ENCODE measurements at places on chromosomes 13 and 19. TPM values are rescaled to one million over a fixed set of nuclear protein-coding genes. Genes with fewer than 3 reads are reported as not detected.

The ZNF524 gene
- 13.1 TPM for polyA plus RNA-seq

The ATP4A gene
- not detected for polyA plus RNA-seq

The COL5A3 gene
- polyA plus RNA-seq = 0.01 TPM

The GJB6 gene
- not detected for polyA plus RNA-seq

The CYP2F1 gene
- 0.04 TPM for polyA plus RNA-seq

The ZNF540 gene
- polyA plus RNA-seq = 0.32 TPM

The CYP4F22 gene
- polyA plus RNA-seq = not detected

The CEACAM4 gene
- not detected for polyA plus RNA-seq

The CIC gene
- 18.9 TPM for polyA plus RNA-seq

The POU2F2 gene
- 0.61 TPM for polyA plus RNA-seq

The ANKLE1 gene
- 8.2 TPM for polyA plus RNA-seq

DNA sequence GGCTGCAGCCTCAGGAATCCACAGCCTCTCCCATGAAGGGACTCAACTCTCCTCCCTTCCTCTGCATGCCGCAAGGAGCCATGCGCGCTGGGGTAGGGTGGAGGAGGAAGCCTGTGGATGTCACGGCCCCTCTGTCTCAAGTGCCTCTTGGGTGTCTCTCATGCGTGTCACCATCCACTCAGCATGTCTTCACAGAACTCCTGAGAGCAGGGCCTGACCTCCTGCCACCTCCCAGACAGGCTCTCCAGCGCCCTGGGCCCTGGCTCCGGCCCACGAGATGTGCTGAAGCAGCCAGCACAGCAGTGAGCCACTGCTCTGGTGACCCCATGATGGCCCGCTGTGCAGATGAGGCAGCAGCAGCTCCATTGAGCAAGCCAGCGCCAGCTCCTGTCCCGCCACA is 25.9 kb upstream of the SPACA7 start:
- no peak overlapping the region for H3K4me3 ChIP-seq
- no peaks in the 10 kb centered on the region for H3K4me1 ChIP-seq
- no peak overlapping the region for H3K27ac ChIP-seq
- DNase-seq = no peak
- peaks cover 4% of the 10 kb centered on the region for H3K27me3 ChIP-seq
- no peaks in the 10 kb centered on the region for H3K36me3 ChIP-seq

GRCh38 chr19:34228762-34229161 is 25.6 kb upstream of the GARRE1 start:
- peaks cover 20% of the 10 kb centered on the region for H3K4me1 ChIP-seq
- H3K4me3 ChIP-seq = no peak overlapping the region
- H3K36me3 ChIP-seq = peaks cover 59% of the 10 kb centered on the region
- no peak overlapping the region for H3K27ac ChIP-seq

- peak; percentile 21 for DNase-seq
- H3K27ac ChIP-seq = no peak overlapping the region
- H3K4me1 ChIP-seq = no peaks in the 10 kb centered on the region
- H3K27me3 ChIP-seq = no peaks in the 10 kb centered on the region
These were observed 11.3 kb downstream of the KHSRP start for GRCh38 chr19:6413291-6413690.

GRCh38 chr19:1567848-1568227 is 287 bp downstream of the MEX3D start:
- DNase-seq = peak; percentile 29
- peaks cover 6% of the 10 kb centered on the region for H3K4me1 ChIP-seq
- peak overlapping the region; percentile 50 for H3K4me3 ChIP-seq
- no peaks in the 10 kb centered on the region for H3K36me3 ChIP-seq
- no peak overlapping the region for H3K27ac ChIP-seq

- H3K4me1 ChIP-seq = peaks cover 32% of the 10 kb centered on the region
- H3K36me3 ChIP-seq = no peaks in the 10 kb centered on the region
- no peak overlapping the region for H3K27ac ChIP-seq
These were observed 31.5 kb downstream of the ADPRHL1 start for GRCh38 chr13:113421673-113422270.

DNA sequence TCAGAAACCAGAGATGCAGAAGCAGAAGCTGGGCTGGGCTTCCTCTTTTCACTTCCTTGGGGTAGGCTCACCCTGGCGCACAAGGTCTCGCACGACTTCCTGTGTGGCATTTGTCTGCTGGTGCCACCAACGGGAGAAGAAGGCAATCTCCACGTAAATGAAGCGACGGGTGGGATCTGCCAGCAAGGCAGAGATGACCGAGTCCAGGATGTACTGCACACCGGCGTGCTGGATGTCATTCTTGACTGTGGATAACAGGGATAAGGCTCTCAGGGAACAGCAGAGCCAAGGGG is 1.3 kb downstream of the MAN2B1 start:
- H3K4me3 ChIP-seq = no peak overlapping the region
- H3K27ac ChIP-seq = no peak overlapping the region
- no peaks in the 10 kb centered on the region for H3K27me3 ChIP-seq
- peaks cover 13% of the 10 kb centered on the region for H3K4me1 ChIP-seq

DNA sequence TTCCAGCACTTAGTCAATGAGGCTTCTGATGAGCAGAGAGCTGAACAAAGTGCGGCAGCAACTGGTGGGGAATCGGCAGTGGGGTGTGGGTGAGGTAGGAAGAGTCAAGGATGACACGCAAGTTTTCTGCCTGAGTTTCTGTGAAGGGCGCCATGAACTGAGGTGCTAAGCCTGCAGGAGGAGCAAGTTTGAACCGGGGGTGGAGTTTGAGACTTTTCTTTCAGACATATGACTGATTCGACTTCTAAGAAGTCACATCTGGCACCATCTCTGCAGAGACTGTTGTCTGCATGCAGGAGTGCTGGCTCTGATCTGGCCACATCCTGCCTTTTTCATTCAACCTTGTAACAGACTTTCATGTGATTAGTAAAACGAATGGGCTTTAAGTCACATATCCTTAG is 14.8 kb upstream of the GPI start:
- peaks cover 33% of the 10 kb centered on the region for H3K36me3 ChIP-seq
- no peak overlapping the region for H3K4me3 ChIP-seq
- H3K27ac ChIP-seq = no peak overlapping the region
- no peak for DNase-seq
- H3K4me1 ChIP-seq = peaks cover 3% of the 10 kb centered on the region

- peaks cover 17% of the 10 kb centered on the region for H3K36me3 ChIP-seq
- DNase-seq = peak; percentile 72
- H3K27me3 ChIP-seq = no peaks in the 10 kb centered on the region
- H3K27ac ChIP-seq = peak overlapping the region; percentile 58
- no peak overlapping the region for H3K4me3 ChIP-seq
These were observed 1.4 kb upstream of the FCHO1 start for GRCh38 chr19:17749912-17750317.

GRCh38 chr13:22014469-22014868 is 343.6 kb downstream of the FGF9 start:
- DNase-seq = no peak
- H3K27ac ChIP-seq = no peak overlapping the region
- H3K36me3 ChIP-seq = no peaks in the 10 kb centered on the region
- H3K4me1 ChIP-seq = no peaks in the 10 kb centered on the region
- H3K4me3 ChIP-seq = no peak overlapping the region

- no peak overlapping the region for H3K4me3 ChIP-seq
- H3K4me1 ChIP-seq = no peaks in the 10 kb centered on the region
- no peaks in the 10 kb centered on the region for H3K36me3 ChIP-seq
- H3K27ac ChIP-seq = no peak overlapping the region
These were observed 170.5 kb downstream of the IRS2 start for GRCh38 chr13:109615721-109616420.

- no peaks in the 10 kb centered on the region for H3K4me1 ChIP-seq
- DNase-seq = no peak
- no peaks in the 10 kb centered on the region for H3K36me3 ChIP-seq
These were observed 94.7 kb downstream of the RNASEH2B start for GRCh38 chr13:51004111-51004865.

GRCh38 chr13:36124236-36124822 is 6.9 kb downstream of the DCLK1 start:
- no peak for DNase-seq
- H3K36me3 ChIP-seq = no peaks in the 10 kb centered on the region
- peaks cover 7% of the 10 kb centered on the region for H3K27me3 ChIP-seq
- no peak overlapping the region for H3K27ac ChIP-seq
- H3K4me1 ChIP-seq = no peaks in the 10 kb centered on the region

DNA sequence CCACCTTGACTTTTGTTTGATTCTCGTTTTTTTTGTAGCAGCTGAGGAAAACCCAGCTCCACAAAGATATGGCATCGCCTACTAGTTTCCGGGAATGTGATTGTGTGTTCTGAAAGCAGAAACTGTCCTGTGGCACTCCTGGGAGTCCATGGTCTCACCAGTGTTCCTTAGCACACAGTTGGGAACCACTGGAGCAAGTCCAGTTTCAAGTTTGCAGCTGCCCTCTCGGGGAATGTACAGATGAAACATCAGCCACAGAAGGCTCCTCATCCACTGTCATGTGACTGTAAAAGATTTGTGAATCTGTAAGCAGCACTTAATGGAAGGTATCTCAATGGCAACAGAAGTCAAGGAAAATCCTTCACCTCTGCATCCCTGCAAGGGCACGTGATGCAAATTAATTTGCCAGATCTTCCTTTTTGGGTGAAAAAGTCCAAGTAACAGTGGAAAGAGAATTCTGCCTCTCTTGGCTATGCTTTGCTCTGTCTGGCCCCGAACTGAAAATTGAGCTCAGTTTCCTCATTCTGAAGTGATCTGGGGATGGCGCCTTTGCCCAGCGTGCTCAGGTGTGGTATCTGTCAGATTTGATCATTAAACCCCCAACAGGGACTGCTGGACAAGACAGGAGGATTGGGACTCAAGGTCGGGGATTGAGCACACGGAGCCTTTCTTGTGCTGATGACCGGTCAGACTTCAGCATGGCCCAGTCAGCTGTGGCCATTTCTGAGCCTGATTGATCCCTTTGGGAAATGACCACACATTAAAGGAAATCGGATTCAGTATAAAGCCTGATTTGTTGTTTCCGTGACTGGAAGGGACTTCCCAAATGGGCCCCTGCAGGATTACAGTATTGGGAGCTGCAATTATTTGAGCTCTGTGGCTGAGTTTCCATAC is 58.8 kb downstream of the ING1 start:
- peaks cover 14% of the 10 kb centered on the region for H3K27me3 ChIP-seq
- no peak overlapping the region for H3K27ac ChIP-seq
- H3K36me3 ChIP-seq = no peaks in the 10 kb centered on the region
- DNase-seq = no peak
- no peaks in the 10 kb centered on the region for H3K4me1 ChIP-seq

GRCh38 chr13:106187501-106188095 is 347.9 kb downstream of the EFNB2 start:
- no peaks in the 10 kb centered on the region for H3K27me3 ChIP-seq
- no peak overlapping the region for H3K4me3 ChIP-seq
- no peak overlapping the region for H3K27ac ChIP-seq

DNA sequence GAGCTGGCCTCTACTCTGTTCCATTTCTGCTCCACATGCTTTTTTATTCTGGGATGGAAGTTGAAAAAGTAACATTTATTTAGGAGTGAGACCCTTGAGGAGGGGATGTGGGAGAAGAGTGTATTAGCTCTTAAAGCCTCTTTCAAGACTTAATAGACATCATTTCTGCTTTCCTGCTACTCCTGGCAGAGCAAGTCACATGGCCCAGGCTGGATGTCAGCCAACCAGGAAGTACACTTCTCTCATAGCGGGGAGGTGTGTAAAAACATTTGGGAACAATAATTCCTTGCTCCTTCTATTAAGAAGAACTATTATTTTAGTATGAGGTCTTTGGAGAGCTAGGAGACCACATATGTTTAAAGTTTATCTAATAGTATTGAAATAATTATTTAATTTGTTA is 40.6 kb upstream of the FAM216B start:
- H3K27me3 ChIP-seq = no peaks in the 10 kb centered on the region
- DNase-seq = peak; percentile 2
- H3K4me1 ChIP-seq = no peaks in the 10 kb centered on the region
- no peak overlapping the region for H3K27ac ChIP-seq
- H3K4me3 ChIP-seq = no peak overlapping the region

- DNase-seq = peak; percentile 43
- H3K4me1 ChIP-seq = no peaks in the 10 kb centered on the region
- H3K27me3 ChIP-seq = no peaks in the 10 kb centered on the region
- no peak overlapping the region for H3K27ac ChIP-seq
- H3K4me3 ChIP-seq = no peak overlapping the region
- no peaks in the 10 kb centered on the region for H3K36me3 ChIP-seq
These were observed 44.2 kb downstream of the TBC1D4 start for GRCh38 chr13:75437582-75438318.

- H3K4me1 ChIP-seq = no peaks in the 10 kb centered on the region
- no peak for DNase-seq
- no peak overlapping the region for H3K27ac ChIP-seq
- peaks cover 9% of the 10 kb centered on the region for H3K27me3 ChIP-seq
- H3K36me3 ChIP-seq = no peaks in the 10 kb centered on the region
These were observed 37.3 kb upstream of the UBL3 start for GRCh38 chr13:29887686-29888085.

DNA sequence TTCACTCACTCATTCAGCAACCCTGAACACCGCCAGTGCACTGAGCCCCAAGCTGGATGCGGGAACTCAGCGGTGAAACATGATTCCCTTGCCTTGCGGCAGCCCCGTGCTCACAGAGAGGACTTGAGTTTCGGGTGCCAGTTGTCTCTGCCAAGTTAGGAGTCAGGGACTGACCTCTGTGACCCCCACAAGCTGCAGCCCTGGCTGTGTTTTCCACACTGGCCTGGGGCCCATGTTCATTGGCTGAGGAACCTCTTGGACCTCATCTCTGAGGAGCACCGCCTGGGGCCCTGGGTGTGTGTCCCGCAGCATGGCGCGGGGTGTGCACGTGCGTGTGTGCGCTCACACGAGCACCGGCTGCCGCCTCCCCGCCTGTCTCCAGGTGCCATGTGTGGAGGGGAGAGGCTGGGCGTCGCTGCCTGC is 31.0 kb downstream of the CAPN12 start:
- peaks cover 94% of the 10 kb centered on the region for H3K36me3 ChIP-seq
- H3K4me3 ChIP-seq = no peak overlapping the region
- DNase-seq = no peak
- H3K27me3 ChIP-seq = no peaks in the 10 kb centered on the region

- H3K4me1 ChIP-seq = no peaks in the 10 kb centered on the region
- no peak overlapping the region for H3K27ac ChIP-seq
- H3K36me3 ChIP-seq = no peaks in the 10 kb centered on the region
- no peak overlapping the region for H3K4me3 ChIP-seq
- DNase-seq = no peak
These were observed 1653.0 kb upstream of the MIR17HG start for GRCh38 chr13:89694451-89694850.

GRCh38 chr19:45745606-45746005 is 12.4 kb downstream of the MEIOSIN start:
- H3K4me3 ChIP-seq = no peak overlapping the region
- H3K27me3 ChIP-seq = no peaks in the 10 kb centered on the region
- DNase-seq = no peak
- peaks cover 3% of the 10 kb centered on the region for H3K4me1 ChIP-seq
- no peaks in the 10 kb centered on the region for H3K36me3 ChIP-seq
- no peak overlapping the region for H3K27ac ChIP-seq

- no peaks in the 10 kb centered on the region for H3K27me3 ChIP-seq
- H3K36me3 ChIP-seq = no peaks in the 10 kb centered on the region
- H3K4me1 ChIP-seq = no peaks in the 10 kb centered on the region
- no peak for DNase-seq
- no peak overlapping the region for H3K4me3 ChIP-seq
These were observed 101.5 kb upstream of the FNDC3A start for GRCh38 chr13:48874165-48874564.

- no peak overlapping the region for H3K4me3 ChIP-seq
- H3K4me1 ChIP-seq = no peaks in the 10 kb centered on the region
- H3K27me3 ChIP-seq = no peaks in the 10 kb centered on the region
- DNase-seq = no peak
- H3K36me3 ChIP-seq = no peaks in the 10 kb centered on the region
- H3K27ac ChIP-seq = no peak overlapping the region
These were observed 140.9 kb upstream of the UBL3 start for GRCh38 chr13:29991343-29991742.

GRCh38 chr19:48509467-48510194 is 2.0 kb downstream of the LMTK3 start:
- H3K27me3 ChIP-seq = peaks cover 30% of the 10 kb centered on the region
- H3K27ac ChIP-seq = no peak overlapping the region
- no peaks in the 10 kb centered on the region for H3K4me1 ChIP-seq
- DNase-seq = peak; percentile 76
- H3K36me3 ChIP-seq = no peaks in the 10 kb centered on the region

All from K562 (cell line).